ENCODE measurements at places on chromosomes 2 and 18.

DNA sequence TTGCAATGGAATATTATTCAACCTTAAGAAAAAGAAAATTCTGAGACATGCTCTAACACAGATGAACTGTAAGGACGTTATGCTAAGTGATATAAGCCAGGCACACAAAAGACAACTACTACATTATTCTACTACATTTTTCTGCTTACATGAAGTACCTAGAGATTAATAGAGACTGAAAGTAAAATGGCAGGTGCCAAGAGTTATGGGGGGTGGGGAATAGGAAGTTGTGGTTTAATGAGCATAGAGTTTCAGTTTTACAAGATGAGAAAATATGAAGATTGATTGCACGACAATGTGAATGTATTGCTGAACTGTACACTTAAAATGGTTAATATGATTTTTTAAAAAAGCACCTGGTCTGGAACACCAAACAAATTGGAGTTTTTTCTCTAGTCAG, 1231.6 kb upstream of the DDX18 start:
- DNase-seq = no peak

DNA sequence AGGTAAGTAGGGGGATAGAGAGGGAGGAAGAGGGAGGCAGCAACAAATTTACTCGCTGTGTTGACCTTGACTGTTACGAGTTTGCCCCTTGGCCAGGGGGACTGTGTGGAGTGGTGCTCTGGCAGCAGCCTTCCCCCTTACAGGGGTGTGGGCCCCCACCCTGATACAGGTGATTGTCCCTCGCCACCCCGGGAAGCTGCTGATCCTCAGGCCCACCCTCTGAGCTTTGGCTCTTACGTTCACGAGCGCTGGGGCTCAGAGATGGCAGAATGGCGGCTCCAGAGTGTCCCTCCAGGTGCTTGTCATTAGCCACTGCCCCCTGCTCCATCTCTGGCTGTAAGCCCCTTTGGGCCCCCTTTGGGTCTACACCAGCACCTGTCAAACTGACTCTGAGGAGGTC, 88.6 kb downstream of the GLI2 start:
- no peak for DNase-seq

GRCh38 chr2:231611273-231612108, 18.8 kb downstream of the TEX44 start:
- DNase-seq = peak; percentile 55

GRCh38 chr2:193272011-193272410, 1077.3 kb upstream of the TMEFF2 start:
- DNase-seq = no peak

DNA sequence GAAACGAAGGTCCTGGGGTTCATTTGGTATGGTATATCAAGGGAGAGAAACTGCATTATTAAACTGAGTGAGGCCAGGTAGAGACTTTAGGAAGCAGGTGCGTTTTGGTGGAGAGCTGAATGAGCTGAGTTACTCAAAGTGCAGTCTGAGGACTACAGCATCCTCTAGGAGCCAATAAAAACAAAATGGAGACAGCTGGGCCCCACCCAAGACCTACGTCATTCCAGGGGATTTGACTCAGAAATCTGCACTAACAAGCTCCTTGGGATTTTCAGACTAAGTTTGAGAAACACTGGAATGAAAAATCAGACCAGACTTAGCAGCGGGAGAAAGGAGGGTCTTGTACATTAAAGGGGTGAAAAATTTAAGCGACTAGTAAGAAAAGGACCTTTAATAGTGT, 131.5 kb downstream of the UXS1 start:
- no peak for DNase-seq

GRCh38 chr2:233486357-233486756, 80.2 kb downstream of the USP40 start:
- no peak for DNase-seq

- DNase-seq = no peak
Measured at GRCh38 chr2:207093234-207093633, 72.5 kb downstream of the KLF7 start.

- no peak for DNase-seq
Measured at GRCh38 chr2:68825866-68826265, 45.3 kb downstream of the BMP10 start.

GRCh38 chr2:189927823-189928222, 134.7 kb downstream of the MSTN start:
- DNase-seq = no peak

DNA sequence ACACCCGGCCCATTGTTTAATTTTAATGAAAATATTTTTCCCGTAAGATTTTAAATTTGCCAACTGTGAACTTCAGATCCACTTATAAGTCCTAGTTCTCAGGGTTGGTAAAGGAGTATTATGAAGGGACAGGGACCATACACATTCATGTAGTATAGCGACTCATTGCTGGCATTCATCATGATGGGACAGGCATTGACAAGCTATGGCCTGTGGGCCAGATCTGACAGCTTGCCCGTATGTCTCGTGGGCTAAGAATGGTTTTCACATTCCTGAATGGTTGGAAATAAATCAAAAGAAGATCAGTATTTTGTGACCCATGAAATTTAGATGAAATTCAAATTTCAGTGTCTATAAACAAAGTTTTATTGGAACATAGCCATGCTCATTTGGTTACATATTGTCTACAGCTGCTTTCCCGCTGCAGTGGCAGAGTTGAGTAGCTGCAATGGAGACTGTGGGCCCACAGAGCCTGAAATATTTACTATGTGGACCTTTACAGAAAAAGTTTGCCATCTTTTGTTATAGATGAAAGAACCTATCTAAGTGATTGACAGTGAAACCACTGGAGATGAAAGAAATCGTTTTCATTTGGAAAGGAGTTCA, 4.1 kb downstream of the RAPGEF4 start:
- DNase-seq = no peak

DNA sequence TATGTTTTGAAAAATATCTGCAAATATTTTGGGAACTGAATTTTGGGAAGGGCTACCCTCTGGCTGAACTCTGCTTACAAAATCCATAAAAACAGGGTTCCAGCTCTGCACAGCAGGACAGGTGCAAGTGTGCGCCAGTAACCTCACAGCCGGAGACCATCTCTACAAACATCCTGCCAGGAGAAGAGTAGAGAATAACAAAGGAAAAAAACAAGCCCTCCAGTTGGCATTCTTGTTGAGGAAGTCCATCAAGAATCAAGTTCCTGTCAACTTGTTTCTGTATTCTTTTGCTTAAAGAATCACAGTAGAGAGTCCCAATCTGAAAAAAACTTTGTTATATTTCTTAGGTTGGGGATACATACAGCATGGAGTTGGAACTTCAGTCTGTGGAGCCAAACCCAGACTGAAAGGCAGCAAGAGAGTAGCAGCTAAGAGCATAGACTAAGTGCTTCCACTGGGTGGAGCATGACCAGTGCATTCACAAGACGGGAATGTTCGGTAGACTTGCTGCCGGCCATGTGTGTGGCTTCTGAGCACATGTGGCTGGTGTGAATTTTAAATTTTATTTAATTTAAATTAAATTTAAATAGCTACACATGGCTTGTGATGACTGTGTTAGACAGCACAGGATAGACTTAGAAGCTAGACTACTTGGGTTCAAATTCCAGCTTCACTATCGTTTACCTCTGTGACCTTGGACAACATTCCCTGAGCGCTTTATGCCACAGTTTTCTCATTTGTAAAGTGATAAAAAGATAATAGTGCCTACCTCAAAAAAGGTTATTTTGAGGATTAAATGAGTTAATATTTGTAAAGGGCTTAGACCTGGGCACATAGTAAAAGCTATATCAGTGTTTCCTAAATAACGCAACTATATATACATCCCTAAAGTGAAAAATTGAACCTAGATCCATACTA, 41.9 kb downstream of the SPTBN1 start:
- DNase-seq = no peak

DNA sequence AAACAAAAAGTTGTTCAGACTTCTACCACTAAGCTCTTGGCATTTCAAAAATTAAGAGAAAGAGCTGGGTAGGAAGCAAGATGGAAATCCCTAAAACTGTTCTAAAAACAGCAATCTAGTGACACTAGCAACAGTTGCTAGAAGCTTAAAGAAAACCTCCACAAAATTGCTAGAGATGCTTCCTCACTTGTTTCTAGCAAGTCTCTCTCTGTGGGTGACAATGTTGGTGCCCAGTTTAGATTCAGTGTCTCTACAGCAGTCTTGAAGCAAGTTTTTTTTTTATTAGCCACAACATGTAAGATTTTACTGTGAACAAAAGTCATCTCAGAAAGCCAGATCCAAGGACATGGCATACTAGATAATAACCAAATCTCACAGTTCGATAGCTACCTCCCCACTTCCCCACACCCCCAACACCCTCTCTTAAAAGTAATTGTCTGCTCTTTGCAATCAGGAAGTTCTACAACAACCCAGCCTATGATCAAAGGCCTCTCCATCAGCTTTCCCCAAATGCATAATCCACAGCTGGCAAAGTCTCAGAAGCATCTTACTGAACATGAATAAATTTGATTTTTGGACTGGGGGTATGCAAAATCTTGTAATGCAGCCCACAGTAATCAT, 70.0 kb downstream of the ANKRD44 start:
- DNase-seq = no peak

DNA sequence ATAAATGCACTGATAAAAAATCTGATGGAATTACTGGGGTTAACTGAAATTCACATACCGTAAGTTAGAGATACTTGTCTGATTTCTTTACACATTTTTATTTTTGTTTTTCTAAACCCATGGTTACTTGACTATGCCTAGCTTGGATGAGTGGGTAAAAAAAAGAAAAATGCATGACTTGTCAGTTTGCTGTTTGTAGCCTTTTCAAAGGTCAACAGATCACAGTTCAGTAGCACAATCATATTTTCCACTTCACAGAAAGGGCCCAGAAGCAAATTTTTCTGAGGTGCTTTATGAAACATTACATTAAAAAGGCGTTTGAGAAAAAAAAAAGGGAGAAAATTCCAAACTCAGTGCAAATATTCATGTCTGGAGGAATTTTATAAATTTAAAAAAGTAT, 16.4 kb downstream of the SLC16A14 start:
- DNase-seq = no peak

DNA sequence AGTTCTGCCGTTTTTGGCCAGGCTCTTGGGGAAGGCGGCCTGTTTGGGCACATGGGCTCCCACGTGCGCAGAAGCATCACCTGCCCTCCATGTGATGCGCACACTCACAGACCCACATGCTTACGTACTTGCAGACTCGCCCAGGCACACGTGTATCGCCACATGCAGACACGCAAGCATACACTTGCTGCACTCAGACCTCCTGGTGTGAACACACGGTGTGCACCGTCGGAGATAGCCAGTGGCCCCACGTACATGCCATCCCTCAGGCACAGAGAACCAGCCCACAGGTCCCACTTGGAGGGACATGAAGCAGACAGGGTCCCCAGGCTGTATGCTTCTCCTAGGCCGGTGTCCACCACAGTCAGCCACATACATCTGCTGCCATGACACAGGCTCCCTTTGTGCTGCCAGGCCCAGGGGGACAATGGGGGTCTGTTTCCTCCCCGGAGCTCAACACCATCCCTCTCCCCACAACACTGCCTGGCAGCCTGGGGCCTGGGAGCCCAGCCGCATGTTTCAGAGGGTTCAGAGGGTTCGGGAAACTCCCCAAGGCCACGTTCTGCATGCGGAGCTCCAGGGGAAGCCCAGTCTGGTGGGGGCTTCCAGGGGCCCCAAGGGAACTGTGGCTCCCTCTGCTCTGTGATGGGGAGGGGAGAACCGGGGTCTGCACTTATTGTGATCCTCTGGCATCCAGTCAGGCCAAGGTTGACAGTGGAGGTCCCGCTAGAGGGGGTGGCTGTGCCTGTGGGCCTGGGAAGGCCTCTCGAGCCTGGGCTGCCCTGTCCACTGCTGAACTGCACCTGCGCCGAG, 208.1 kb upstream of the HAAO start:
- no peak for DNase-seq

DNA sequence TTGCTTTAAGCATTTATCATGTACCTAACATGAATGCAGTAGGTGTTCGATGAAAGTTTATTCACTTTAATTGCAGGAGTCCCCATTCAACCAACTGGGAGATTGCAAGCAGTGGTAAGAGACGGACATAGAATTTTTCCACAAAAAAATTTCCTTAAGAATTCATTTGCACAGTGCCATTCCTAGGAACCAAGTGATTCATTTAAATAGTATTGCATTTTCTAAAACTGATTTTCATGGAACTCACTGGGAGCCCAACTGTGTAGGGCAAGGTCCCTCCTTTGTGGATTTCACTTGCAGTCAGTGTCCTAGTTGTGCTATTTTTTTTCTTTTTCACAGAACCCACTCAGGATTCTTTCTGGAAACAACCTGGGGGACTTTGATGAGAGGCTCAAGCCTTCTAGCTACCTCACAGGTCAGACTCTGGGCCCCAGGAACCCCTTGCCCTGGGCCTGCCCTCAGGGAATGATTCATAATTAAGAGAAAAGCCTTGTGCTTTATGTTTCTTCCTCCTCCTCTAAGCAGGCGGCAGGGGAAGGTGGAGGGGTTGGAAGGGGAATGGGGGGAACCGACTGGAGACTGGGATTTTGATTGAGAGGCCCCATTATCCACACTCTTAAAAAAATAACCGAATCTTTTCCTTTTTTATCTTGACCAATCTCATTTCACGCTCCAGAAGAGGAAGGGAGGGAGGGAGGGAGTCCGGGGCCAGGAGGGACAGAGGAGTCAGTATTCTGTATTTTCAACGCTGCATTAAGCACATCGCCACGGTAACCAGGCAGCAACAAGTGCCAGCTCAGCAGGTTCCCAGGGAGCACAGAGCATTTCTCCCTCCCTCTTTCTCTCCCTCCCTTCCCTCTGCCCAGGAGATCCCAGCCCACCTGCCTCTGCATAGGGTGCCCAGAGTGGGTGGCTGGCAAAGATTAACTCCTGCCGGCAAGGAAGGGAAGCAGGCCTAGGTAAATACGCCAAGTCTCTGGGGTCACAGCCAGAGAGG, 51.8 kb downstream of the PSD4 start:
- no peak for DNase-seq

DNA sequence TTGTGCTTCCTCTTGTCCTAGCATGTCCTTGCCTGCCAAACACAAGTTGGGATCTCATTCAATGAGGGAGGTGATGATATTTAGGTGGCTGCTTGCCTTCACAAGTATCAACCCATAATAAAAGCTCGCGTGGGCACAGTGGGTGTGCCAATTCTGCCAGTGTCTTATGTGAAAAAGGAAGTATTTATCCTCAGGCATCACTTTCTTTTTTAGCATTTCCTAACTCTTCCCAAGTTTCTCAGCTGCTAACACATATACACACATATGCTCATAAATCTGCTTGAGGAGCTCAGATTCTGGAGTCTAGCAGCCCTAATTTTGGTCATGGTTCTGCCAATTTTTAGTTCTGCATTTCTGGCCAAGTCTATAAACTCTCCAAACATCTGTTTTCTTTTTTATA, 319.5 kb upstream of the HNMT start:
- no peak for DNase-seq

- DNase-seq = no peak
Measured at GRCh38 chr2:109623923-109624322, 9.8 kb downstream of the SOWAHC start.

- no peak for DNase-seq
Measured at GRCh38 chr2:220070349-220070748, 442.9 kb downstream of the SLC4A3 start.

- DNase-seq = no peak
Measured at GRCh38 chr2:38828460-38828859, 47.3 kb downstream of the DHX57 start.

GRCh38 chr18:63128237-63128974, 191.2 kb downstream of the BCL2 start:
- no peak for DNase-seq

GRCh38 chr2:134705861-134706586, 12.8 kb downstream of the TMEM163 start:
- no peak for DNase-seq

GRCh38 chr2:25831746-25832449, 46.4 kb downstream of the ASXL2 start:
- no peak for DNase-seq

GRCh38 chr18:76263046-76264005, 231.7 kb downstream of the ZNF516 start:
- no peak for DNase-seq

All from GOT3 (cell line).